ENCODE measurements at places on chromosomes 5 and 9. TPM values are rescaled to one million over a fixed set of nuclear protein-coding genes. Genes with fewer than 3 reads are reported as not detected.
A peak's percentile ranks its signal among the peaks of the same experiment; 100 is the strongest.

DNA sequence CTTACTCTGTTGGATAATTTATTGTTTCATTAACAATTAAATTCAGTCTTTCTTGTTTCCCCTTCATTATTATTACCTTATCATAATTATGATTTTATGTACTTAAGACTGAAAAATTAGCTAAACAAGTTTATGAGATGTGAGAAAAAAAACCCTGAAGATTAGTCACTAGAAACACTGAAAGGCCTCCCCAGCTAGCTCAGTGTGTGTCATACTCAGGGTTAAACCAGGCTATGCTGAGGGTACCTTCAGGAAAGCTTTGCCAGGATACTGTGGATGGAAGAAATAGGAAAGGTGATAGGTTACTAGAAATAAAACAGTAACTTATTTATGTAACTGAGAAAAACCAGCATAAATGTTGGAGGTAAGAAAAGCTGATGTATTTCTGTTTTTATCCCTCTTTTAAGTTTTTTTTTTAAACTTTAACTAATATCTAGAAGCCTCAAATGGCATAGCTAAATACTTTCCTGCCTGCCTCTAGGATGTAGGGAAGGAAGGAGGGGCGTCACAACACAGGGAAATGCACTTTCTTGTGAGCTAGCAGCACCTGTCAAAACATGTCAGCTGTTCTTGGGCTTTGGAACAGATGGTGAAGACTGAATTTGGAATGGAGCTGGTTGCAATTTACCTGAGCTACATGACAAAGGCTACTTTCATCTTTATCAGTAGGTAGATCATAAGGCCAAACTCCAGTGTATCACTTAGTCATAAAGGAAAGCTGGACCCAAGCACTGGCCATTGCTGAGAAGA, 24.2 kb downstream of the NMRK1 start:
- no peaks in the 10 kb centered on the region for H3K4me1 ChIP-seq
- H3K27ac ChIP-seq: no peak overlapping the region
- H3K4me3 ChIP-seq: no peak overlapping the region
- no peak for DNase-seq
- peaks cover 58% of the 10 kb centered on the region for H3K36me3 ChIP-seq

DNA sequence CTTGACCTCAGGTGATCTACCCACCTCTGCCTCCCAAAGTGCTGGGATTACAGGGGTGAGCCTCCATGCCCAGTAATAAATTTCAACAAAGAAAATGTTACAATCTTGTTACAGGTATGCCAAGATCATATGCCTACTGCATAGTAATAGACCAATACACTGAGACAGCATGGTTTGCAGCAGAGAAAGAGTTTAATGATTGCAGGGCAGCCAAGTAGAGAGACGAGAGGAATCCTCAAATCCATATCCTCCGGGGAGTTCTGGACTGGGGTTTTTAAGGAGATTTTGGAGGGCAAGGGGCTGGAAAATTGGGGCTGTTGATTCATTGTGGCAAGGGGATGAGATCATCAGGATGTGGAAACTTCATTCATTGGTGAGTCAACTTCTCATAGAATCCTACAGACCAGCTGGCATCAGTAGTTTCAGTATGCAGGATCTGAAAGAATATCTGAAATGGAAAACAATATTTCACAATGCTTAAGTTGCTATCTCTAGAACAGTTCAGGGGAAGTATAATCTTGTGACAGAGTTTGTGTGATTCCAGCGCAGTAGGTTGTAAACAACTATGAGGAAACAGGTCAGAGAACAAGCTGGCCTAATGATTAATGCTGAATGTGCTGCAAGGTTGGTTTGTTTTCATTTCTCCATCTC, 14.8 kb upstream of the TUT7 start:
- no peak for DNase-seq
- no peaks in the 10 kb centered on the region for H3K4me1 ChIP-seq
- H3K27ac ChIP-seq: no peak overlapping the region
- H3K4me3 ChIP-seq: no peak overlapping the region
- no peaks in the 10 kb centered on the region for H3K36me3 ChIP-seq
- H3K27me3 ChIP-seq: no peaks in the 10 kb centered on the region

- no peak overlapping the region for H3K4me3 ChIP-seq
- H3K27me3 ChIP-seq: no peaks in the 10 kb centered on the region
- H3K36me3 ChIP-seq: no peaks in the 10 kb centered on the region
- no peaks in the 10 kb centered on the region for H3K4me1 ChIP-seq
- no peak for DNase-seq
Measured at GRCh38 chr5:55576661-55577060, 41.9 kb upstream of the PLPP1 start.

GRCh38 chr9:87540444-87541105, 42.9 kb downstream of the DAPK1 start:
- H3K4me1 ChIP-seq: no peaks in the 10 kb centered on the region
- H3K36me3 ChIP-seq: no peaks in the 10 kb centered on the region
- H3K4me3 ChIP-seq: no peak overlapping the region

- no peak overlapping the region for H3K27ac ChIP-seq
- no peak for DNase-seq
- H3K27me3 ChIP-seq: peaks cover 24% of the 10 kb centered on the region
- H3K4me1 ChIP-seq: peaks cover 9% of the 10 kb centered on the region
- H3K36me3 ChIP-seq: no peaks in the 10 kb centered on the region
Measured at GRCh38 chr5:174312641-174313040, 267.1 kb downstream of the NSG2 start.

- no peak overlapping the region for H3K4me3 ChIP-seq
- no peak overlapping the region for H3K27ac ChIP-seq
- no peaks in the 10 kb centered on the region for H3K36me3 ChIP-seq
- H3K27me3 ChIP-seq: no peaks in the 10 kb centered on the region
- H3K4me1 ChIP-seq: no peaks in the 10 kb centered on the region
Measured at GRCh38 chr5:136332223-136333015, 32.9 kb downstream of the TRPC7 start.

GRCh38 chr5:158848634-158849033, 251.1 kb downstream of the EBF1 start:
- H3K4me3 ChIP-seq: no peak overlapping the region
- H3K36me3 ChIP-seq: no peaks in the 10 kb centered on the region
- no peaks in the 10 kb centered on the region for H3K27me3 ChIP-seq
- H3K27ac ChIP-seq: no peak overlapping the region

- DNase-seq: no peak
- no peak overlapping the region for H3K4me3 ChIP-seq
- H3K36me3 ChIP-seq: peaks cover 59% of the 10 kb centered on the region
- no peaks in the 10 kb centered on the region for H3K4me1 ChIP-seq
- H3K27ac ChIP-seq: no peak overlapping the region
- H3K27me3 ChIP-seq: no peaks in the 10 kb centered on the region
Measured at GRCh38 chr5:179777909-179778308, 15.9 kb upstream of the LTC4S start.

DNA sequence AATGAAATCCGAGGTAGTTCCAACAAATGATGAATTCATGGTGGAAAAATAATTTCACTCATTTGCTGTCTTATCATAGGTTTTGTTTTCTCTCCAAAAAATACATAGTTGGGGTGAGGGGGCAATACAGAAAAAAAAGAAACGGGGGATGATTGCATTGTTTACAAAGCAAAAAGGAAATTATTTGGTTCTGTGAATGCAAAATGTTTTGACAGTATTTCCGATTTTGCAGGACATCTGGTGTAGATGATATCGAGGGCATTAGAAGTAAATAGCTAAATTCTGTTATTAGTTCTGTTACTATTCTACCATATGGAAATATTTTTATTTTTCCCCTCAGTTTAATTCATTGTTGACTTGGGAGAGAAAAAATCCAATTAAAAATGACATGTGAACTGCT, 201.7 kb downstream of the MARCHF11 start:
- H3K36me3 ChIP-seq: no peaks in the 10 kb centered on the region
- H3K27me3 ChIP-seq: no peaks in the 10 kb centered on the region
- H3K4me1 ChIP-seq: no peaks in the 10 kb centered on the region

DNA sequence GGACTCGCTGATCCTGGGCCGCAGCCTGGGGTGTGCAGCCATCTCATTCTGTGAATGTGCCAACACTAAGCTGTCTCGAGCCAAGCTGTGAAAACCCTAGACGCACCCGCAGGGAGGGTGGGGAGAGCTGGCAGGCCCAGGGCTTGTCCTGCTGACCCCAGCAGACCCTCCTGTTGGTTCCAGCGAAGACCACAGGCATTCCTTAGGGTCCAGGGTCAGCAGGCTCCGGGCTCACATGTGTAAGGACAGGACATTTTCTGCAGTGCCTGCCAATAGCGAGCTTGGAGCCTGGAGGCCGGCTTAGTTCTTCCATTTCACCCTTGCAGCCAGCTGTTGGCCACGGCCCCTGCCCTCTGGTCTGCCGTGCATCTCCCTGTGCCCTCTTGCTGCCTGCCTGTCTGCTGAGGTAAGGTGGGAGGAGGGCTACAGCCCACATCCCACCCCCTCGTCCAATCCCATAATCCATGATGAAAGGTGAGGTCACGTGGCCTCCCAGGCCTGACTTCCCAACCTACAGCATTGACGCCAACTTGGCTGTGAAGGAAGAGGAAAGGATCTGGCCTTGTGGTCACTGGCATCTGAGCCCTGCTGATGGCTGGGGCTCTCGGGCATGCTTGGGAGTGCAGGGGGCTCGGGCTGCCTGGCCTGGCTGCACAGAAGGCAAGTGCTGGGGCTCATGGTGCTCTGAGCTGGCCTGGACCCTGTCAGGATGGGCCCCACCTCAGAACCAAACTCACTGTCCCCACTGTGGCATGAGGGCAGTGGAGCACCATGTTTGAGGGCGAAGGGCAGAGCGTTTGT, 19.9 kb downstream of the PTGES2 start:
- no peak overlapping the region for H3K4me3 ChIP-seq
- peaks cover 59% of the 10 kb centered on the region for H3K36me3 ChIP-seq
- no peak overlapping the region for H3K27ac ChIP-seq
- no peak for DNase-seq

GRCh38 chr9:129921905-129922304, 86.6 kb downstream of the USP20 start:
- no peaks in the 10 kb centered on the region for H3K4me1 ChIP-seq
- no peak overlapping the region for H3K4me3 ChIP-seq
- DNase-seq: no peak
- H3K27ac ChIP-seq: no peak overlapping the region

DNA sequence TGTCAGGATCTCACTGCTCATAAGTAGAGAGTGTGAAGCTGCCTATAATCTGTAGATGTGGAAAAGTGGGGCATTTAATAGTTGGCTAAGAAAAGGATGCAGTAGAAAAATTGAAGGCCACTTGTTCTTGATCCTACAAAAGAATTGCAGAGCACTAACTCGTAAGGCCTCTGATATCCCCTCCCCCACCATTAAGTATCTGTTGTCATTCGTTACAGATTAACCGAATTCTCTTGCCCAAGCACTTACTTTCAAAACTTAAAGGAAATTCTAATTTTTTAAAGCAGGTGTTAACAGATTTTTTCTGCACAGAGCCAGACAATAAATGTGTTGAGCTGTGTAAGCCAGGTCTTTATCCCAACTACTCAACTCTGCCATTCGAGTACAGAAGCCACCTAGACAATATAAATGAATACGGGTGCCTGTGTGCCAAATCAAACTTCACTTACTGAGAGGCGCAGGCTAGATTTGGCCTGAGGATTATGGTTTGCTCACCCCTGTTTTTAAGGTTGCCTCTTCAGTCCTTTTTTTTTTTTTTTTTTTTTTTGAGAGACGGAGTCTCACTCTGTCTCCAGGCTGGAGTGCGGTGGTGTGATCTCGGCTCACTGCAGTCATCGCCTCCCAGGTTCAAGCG, 234.8 kb downstream of the RFK start:
- no peaks in the 10 kb centered on the region for H3K4me1 ChIP-seq
- no peaks in the 10 kb centered on the region for H3K27me3 ChIP-seq
- H3K27ac ChIP-seq: no peak overlapping the region
- H3K4me3 ChIP-seq: no peak overlapping the region

GRCh38 chr5:169013208-169013728, 287.7 kb downstream of the SLIT3 start:
- DNase-seq: no peak
- H3K27me3 ChIP-seq: no peaks in the 10 kb centered on the region
- H3K27ac ChIP-seq: no peak overlapping the region

GRCh38 chr5:72407541-72407940, 87.4 kb downstream of the PTCD2 start:
- DNase-seq: no peak
- H3K4me1 ChIP-seq: no peaks in the 10 kb centered on the region
- H3K27me3 ChIP-seq: no peaks in the 10 kb centered on the region
- H3K36me3 ChIP-seq: no peaks in the 10 kb centered on the region

- peak; percentile 28 for DNase-seq
- H3K36me3 ChIP-seq: no peaks in the 10 kb centered on the region
- peaks cover 9% of the 10 kb centered on the region for H3K4me1 ChIP-seq
Measured at GRCh38 chr9:136312436-136312835, 8.5 kb upstream of the CCDC187 start.

DNA sequence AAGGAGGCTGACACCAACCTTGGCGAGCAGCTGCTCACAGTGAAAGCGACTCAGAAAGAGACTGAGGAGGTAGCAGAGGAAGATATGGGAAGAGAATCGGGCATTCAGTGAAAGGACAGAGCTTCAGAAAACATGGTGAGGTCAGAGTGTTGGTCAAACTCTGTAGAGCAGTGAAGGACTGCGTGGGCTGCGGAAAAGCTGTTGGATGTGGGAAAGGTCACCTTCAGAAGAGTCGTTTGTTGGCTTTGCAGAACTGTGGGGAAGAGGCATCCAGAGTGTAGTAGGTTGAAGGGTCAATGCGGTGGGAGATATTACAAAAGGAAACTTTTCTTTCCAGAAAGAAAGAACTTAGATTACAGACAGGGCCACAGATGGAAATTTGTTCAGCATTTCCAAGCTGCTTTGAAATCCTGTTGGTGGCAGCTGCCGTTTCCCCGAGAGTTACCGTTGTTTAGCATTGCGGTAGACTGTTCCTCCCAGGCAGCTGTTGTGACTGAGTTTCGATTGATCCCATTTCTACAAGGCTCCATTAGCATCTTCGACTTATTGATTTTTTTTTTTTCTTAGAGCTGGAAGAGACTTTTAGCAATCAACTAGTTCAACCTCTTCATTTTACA, 58.3 kb upstream of the AFAP1L1 start:
- no peaks in the 10 kb centered on the region for H3K4me1 ChIP-seq
- H3K36me3 ChIP-seq: no peaks in the 10 kb centered on the region
- no peaks in the 10 kb centered on the region for H3K27me3 ChIP-seq

GRCh38 chr9:89515416-89515815, 17.5 kb upstream of the SEMA4D start:
- H3K27ac ChIP-seq: no peak overlapping the region
- H3K36me3 ChIP-seq: no peaks in the 10 kb centered on the region
- DNase-seq: no peak
- no peak overlapping the region for H3K4me3 ChIP-seq

DNA sequence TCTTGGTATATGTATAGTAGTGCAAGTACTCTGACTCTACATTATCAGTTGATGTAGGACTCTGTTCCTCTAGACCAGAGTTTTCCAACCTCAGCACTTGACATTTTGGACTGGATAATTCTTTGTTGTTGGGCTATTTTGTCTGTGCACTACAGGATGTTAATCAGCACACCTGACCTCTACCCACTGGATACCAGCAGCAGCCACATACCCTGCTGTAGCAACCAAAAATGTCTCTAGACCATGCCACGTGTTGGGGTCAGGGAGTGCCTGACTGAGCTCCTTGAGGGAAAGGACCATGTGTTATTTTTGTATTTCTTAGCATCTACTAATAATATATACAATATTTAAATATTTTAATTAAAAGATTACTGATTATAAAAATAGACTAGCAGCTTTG, 42.7 kb downstream of the TNPO1 start:
- no peaks in the 10 kb centered on the region for H3K27me3 ChIP-seq
- no peak overlapping the region for H3K27ac ChIP-seq
- no peak for DNase-seq

GRCh38 chr5:65073250-65073661, 304.5 kb downstream of the CWC27 start:
- H3K27me3 ChIP-seq: peaks cover 7% of the 10 kb centered on the region
- DNase-seq: no peak
- H3K27ac ChIP-seq: no peak overlapping the region
- H3K4me1 ChIP-seq: no peaks in the 10 kb centered on the region

The PCDHGB2 gene
- total RNA-seq: 0.20 TPM

The COL5A1 gene
- total RNA-seq: 0.41 TPM

The ANKS6 gene
- total RNA-seq: 12.2 TPM

The TMED7 gene
- 56.7 TPM for total RNA-seq

The NIM1K gene
- 0.44 TPM for total RNA-seq

The CDH9 gene
- not detected for total RNA-seq

The PCDHGB4 gene
- total RNA-seq: not detected
